ENCODE measurements at places on chromosomes 1 and 21.

DNA sequence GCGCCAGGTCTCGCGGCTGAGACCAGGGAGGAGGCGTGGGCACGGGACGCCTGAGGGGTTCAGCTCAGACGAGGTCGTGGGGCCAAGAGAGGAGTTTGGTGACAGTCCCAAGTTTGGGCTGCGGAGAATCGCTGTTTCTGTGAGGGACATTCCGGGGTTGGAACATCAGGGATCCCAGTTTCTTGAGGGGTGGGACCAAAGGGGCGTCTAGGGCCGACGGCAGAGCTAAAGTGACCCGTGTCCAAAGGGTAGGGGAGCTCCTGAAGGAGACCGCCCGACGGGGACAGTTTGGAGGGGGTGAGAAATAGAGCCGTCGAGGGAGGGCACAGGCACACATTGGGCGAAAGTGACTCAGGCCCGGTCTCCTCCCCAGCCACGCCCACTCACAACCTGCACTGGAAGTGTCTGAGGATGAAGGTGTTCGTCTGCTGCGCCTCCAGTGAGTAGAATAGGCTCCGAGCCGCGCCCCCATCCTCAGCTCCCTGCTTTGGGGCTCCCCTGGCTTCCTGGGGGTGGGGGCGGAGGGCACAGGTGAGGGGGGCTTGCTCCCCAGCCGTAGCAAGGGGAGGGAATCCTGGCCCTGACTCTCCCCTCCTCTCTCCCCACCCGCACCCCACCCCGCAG is 7.0 kb downstream of the EFNA3 start:
- DNase-seq: peak; percentile 73

DNA sequence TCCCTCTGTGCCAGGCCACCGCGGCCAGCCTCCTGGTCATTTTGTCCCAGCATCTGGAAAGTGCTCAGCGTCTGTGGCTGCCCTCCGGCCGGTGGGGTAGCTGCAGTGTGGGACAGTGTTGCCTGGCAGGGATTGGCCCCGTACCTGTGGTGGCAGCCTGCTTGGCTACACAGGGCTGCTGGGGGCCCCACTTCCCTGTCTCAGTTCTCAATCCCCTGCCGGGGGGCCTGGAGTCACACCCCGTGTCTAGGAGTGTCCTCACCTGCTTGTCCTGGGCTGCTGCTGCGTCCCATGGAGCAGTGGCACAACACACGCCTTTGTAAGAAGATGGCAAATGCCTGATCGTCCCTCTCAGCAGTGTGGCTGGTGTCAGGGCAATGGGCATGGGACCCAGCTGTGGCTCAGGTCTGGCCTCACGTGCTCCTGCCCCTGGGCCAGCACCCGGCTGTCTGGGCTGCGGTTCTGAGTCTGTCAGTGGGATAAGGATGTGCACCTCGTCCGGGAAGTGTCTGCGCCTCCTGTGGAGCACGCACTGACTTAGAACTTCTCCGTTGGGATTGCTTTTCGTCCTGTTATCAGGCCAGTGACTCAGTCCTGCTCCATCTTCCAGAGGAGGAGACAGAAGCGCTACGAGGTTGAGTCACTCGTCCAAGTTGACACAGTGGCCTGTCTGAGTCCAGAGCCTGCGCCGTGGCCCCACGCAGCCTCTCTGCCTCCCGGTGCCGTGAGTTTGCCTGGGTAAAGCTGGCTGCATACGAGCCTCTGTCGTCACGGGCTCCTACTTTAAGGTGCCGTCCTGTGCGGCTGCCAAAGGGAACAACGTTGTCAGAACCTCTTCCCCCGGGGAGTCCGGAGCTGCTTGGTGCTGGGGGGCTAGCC is 41.0 kb downstream of the CRYAA start:
- DNase-seq: no peak

DNA sequence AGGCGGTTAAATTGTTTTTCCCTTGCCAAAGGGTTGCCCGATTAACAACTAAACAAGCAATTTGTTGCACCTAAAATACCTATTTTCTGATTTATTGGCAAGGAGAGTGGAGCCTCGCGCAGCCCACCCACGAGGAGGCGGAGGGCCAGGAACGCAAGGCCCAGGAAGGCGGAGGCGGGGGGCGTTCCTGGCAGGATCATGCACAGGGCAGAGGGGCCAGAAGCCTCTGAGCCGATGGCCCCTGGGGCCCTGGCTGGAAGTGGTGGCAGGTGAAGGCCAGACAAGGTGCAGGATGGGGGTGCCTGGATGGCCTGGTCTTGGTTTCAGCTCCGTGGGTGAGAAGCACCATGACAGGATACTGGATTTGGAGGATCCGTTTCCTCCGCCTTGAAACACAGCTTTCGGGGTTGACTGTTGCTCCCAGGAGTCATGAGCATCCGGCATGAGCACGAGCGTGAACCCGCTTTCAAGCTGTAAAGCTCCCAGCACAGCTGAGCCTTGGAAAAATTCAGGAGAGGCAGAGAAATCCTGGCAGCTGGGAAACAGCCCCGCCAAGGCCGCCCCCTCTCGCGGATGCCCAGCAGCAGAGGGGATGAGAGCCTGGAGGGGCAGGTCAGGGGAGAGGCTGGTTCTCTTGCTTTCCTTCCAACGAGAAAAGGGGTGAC is 35.0 kb downstream of the AJAP1 start:
- no peak for DNase-seq

GRCh38 chr1:30788580-30789387 is 31.2 kb upstream of the LAPTM5 start:
- no peak for DNase-seq

GRCh38 chr21:43369124-43369523 is 57.8 kb downstream of the SIK1 start:
- DNase-seq: no peak

DNA sequence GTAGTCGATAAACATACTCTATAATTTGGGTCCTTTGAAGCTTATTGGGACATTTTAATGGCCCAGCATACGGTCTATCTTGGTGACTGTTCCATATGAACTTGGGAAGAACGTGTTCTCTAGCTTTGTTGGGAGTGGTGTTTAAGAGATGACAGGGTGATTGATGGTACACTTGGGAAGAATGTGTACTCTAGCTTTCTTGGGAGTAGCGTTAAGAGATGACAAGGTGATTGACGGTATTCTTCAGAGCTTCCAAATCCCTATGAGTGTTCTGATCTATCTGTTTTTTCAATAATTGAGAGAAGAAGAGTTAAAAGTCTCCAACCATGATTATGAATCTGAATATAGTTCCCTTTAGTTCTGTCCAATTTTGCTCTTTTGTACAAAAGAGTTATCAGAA is 9.4 kb downstream of the NPHP4 start:
- DNase-seq: no peak

- no peak for DNase-seq
Measured at GRCh38 chr21:45373991-45374816, 30.8 kb upstream of the COL18A1 start.

DNA sequence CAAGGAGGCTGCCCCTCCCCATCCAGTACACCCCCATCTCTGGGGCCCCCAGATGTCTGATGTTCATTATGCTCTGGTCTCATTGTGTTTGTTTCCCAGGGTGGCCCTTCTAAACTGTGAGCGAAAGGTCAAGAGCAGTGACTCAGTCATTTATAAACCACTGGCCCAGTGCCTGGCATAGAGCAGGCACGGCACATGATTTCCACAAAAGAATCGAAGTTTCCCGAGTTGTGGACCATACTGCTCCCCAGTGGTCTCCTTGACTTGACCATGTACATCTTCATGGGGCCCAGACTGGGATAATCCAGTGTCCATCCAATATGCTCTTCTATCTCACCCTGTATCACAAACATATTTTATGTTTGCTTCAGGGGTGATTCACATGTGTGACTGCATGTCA is 153.3 kb downstream of the NR5A2 start:
- DNase-seq: no peak

GRCh38 chr1:192958871-192959270 is 100.3 kb downstream of the UCHL5 start:
- no peak for DNase-seq

- no peak for DNase-seq
Measured at GRCh38 chr1:180182643-180183311, 28.1 kb downstream of the QSOX1 start.

DNA sequence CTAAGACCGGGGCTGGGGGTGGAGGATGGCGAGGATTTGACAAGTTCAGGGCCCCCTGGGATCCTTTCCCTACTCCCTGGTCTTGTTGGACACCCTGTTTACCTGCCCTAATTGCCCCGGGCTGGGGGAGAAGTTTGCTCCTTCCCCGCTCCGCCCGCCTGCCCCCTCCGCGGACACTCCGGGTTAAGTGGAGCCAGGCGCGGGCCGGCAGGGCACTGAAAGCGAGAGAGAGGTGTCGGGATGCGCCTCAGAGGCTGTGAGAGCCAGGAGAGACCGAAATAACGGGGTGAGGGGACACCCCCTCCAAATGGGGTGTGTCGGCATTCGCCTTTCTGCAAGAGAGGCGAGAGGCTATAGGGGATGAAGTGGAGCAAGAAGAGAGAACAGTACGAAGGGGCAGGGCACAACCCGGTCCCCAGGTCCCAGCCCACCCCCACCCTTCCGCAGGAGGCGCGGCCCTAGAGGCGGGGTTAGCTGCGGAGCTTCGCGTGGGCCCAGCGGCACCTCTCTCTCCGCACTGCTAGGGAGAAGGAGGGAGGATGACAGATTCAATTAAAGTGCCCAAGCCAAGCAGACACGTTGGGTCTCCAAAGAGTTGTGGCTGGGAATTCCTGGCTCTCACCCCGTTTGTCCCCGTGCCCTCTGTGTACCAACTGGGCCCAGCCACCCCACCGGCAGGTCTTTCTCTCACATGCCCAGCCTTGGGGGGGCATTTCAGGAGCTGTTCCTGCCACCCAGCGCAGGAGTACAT is 3.8 kb downstream of the EFNA3 start:
- DNase-seq: no peak

DNA sequence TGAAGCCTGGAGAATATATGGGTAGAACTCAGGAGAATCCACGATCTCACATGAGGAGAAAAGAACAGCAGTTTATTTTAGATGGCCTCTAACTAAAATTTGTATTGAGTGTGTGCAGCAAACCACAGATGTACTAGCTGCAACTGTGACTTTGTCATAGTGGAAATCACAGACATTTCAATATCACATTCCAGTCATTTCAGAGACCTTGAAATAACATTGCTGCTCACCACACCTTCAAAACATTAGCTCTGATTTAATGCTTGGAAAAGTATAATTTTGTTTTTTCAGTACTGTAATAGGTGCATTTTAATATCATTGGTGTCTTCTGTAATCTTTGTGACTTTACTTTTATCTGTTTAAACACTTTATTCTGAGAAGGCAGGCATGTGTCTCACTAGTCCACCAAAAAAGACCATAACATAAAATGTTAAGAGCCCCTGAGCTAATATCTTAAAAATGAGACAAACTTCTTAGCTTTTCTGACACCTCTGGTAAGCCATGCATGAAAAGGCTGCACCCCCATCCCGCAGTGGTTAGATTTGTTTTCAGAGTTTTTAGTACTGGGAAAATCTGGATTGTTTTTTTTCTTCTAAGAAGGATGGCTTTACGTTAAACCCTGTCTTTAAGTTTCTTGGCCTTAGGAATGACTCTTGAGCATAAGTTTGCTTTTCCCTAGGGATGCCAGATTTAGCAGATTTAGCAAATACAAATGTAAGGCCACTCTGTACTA is 30.1 kb downstream of the KCNJ15 start:
- no peak for DNase-seq

GRCh38 chr1:217418269-217419193 is 212.4 kb downstream of the GPATCH2 start:
- DNase-seq: no peak

GRCh38 chr1:67789551-67789950 is 43.7 kb downstream of the GNG12 start:
- no peak for DNase-seq

DNA sequence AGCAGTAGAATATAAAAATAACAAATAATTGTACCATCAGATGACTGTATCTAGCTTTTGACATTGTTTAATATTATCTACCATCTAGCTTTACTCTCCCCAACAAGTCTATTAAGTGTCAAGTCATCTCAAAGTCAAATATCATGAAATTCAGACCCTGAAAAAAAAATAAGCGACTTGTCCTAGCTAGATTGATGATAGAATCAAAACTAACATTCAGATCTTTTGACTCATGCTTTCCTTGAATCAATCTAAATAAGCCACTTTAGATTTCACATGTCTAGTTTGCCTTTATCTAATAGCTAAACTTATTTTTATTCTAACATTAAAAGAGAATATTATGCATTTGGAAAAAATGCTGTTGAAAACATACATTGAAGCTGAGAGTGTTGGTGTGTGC is 35.4 kb downstream of the CRB1 start:
- DNase-seq: no peak

DNA sequence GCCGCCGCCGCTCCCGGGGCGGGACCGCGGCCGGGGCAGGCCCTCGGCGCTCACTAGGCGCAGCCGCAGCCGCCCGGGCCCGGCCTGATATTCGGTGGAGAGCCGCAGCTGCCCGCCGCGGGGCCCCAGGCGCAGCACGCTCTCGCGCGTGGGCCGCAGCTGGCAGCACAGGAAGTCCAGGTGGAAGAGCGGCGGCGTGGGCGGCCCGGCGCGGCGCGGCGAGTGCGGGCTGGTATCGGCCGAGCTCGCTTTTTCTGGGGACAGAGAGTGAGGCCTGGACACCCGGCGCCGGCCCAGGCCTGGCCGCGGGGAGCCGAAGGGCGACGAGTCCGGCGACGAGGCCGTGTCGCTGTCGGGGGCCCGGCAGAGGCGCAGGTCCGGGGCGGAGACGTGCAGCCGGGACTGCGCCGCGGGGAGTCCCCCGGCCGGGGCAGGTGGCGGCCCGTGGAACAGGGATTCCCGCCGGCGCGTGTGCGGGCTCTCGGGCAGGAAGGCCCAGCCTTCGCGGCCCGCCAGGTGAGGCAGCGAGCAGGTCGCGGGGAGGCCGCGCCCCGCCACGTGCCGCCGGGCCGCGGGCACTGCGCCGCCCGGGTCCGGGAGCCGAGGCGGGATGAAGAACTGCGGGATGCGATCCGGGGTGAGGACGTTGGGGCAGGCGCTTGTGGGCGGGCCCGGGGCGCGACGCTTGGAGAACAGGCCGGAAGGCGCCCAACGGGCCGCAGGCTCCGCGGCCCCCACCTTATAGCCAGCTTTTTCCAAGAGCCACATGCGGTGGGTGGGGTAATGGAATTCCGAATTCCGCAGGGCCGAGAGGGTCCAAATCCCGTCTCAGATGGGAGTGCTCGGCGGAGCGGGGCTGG is 1.2 kb downstream of the C2CD4D start:
- DNase-seq: no peak

DNA sequence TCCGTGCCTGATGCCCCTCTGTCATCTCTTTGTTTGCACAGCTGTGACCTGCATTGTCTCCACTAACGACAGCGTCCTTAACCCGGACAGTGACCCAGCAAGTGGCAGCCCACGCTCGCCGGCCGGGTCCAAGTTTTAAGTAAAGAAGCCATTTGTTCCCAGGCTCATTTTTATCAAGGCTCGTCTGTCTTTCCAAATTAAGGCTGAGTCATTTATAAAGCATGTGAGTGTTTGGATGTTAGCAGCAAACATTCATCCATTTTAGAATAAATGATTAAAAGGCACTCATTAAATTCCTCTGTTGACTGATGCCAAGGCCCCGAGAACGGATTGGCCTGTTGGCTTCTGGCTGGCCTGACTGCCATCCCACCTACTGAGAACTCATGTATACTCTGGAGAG is 514.5 kb downstream of the NPHP4 start:
- no peak for DNase-seq

DNA sequence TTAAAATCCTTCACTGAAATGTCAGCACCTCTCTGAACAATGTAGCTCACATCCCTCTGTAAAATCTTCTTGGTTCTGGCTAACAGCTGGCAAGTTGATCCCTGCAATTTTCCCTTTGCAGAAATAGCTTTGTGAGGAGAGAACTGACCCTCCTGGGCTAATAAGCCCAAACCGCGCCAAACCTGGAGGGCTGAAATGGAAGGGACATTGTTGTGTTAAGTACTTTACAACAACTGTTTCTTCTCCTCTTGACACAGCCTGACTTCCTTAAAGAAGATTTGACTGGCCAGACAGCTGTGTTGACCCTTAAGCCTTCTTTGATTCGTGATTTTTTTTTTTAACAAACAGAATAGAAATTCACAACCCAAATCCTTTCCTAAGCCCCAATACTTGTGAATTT is 5.7 kb downstream of the LMX1A start:
- no peak for DNase-seq
